ENCODE measurements at places on chromosomes 1 and 21. TPM values are rescaled to one million over a fixed set of nuclear protein-coding genes. Genes with fewer than 3 reads are reported as not detected.

- no peak for DNase-seq
Measured at GRCh38 chr1:45215485-45216199, 9.2 kb upstream of the ZSWIM5 start.

The SASS6 gene
- total RNA-seq = 2.6 TPM

The CRNN gene
- total RNA-seq = not detected

DNA sequence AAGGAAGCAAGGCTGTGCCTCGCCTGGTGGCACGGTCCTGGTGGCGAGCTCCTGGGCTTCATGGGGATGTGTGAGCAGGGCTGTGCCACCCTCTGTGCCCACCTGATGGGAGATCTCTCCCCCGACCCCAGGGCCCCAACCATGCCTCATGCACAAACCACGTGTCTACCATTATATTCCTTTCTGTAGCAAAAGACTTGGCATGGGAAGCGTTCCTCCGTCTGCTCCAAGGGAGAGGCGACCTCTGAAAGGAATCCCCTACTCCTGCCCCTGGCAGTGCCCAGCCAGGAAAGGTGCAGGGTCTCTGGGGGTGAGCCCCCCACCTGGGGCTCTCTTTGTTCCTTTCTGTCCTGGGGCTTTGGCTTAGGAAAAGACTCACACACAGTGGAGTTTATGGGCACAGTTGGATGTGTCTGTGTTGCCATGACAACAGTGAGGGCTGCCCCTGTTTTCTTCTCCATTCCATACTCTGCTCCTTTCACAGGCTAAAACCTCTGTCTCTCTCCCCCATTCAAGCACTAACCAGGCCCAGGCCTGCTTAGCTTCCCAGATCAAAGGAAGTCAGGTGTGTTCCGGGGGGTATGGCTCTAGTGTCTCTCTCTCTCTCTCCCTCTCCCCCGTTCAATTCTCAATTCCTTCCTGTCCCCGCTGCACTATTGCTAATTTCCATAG, 21.4 kb upstream of the LRRN2 start:
- no peak for DNase-seq

The FCRL3 gene
- total RNA-seq = 0.13 TPM

Measured in thyroid gland (tissue), 4 donors.